ENCODE measurements at places on chromosomes 6 and 20.

DNA sequence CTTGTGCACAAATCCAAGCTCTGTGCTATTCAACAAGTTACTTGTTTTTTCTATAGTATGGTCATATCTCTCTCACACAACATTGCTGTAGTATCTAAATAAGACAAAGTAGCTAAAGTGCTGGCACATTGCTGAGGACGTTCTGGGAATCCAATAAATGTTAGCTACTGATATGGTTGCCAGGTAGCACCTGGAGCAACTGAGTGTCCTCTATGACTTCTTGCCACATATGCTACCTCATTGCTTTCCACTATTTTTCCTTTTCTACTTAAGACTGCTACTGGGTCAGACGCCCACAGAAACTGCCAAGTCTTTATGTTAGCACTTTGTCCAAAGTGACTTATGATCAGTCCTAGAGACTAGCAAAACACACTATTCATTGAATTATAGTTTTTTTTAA is 85.3 kb downstream of the SYCP2 start:
- no peak for DNase-seq

GRCh38 chr6:114839019-114839418 is 496.2 kb upstream of the HS3ST5 start:
- DNase-seq = no peak

GRCh38 chr6:138864343-138864890 is 68.5 kb downstream of the ECT2L start:
- DNase-seq = no peak

DNA sequence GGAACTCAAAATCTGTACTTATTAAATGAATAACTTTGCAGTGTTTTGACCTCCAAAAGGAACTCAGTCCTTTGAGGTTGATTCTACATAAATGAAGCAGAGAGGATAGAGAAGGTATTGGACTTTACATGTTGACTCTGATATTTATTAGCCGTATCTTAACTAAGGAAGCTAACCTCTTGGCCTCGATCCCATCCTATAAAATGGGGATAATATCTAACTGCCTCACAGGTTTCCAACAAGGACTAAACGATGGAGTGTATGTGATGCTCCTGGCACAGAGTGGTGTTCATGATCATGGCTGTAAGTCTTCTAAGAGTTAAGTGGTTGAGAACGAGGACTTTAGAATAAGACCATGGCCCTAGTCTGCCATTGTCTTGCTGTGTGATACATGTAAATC is 24.2 kb upstream of the MAP3K4 start:
- DNase-seq = no peak

DNA sequence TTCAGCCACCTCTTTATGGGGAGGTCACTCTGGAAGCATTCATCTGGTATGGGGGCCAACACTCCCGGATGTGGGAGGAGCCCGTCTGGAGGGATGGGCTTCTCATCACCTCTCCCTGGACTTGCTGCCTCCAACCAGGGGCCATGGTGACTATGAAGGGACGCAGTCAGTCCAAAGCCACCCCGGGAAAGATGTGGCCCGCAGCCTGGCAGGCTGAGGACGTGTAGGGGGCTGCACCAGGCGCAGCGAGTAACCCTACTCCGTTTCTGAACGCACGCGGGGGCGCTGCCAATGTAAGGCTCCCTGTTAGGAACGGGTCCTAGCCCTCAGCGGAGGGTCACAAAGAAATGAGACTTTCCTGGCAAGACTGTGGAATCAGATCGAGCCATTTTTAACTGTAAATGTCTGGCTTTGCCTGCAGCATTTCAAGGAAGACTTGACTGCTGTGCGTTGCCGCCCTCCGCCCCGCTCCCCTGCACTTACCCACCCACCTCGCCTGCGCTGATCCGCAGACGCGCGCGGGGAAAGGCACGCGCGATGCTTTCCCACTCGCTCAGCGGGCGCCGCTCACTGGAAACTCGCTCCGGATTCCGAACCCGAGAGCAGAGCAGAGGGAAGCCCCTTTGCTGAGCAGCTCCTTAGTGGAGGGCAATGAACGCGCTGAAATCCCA is 55.1 kb downstream of the IL20RA start:
- no peak for DNase-seq

DNA sequence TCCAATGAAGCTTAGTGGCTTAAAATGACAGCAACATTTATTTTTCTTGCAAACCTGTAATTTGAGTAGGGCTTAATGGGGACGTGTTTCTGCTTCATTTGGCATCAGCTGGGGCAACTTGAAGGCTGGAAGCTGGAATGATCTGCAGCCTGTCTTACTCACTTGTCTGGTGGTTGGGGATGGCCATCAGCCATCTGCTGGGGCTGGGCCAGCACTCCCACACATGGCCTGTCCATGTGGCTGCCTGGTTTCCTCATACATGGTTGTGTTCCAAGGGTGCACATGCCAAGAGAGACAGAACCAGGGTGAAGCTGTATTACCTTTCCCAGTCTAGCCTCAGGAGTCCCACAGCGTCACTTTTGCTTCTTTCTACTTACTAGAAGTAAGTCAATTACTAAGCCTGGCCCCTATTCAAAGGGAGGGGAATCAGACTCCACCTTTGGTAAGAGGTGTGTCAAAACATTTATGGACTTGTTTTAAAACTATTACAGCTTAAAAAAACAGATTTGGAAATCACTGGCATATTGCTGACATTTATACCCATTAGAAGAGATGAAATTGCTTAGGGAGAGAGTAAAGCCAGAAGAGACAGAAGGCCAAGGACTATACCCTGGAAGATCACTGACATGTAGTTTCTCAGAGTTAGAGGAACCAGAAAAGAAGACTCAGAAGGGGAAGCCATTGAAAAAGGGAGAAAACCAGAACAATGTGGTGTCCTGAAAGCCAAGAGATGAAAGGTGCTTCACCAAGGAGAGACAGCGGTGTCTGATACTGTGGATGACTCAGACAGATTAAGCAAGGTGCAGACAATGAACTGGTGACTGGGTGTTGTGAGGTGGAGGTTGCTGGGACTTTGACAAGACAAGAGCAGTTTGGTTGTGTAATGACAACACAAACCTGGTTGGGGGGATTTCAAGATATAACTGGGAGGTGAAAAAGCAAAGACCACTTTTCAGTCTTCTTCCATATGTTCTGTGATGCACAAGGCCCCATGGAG is 345.2 kb downstream of the GJA1 start:
- DNase-seq = no peak

GRCh38 chr6:80969439-80969838 is 783.0 kb downstream of the TENT5A start:
- no peak for DNase-seq

GRCh38 chr6:4516206-4516605 is 260.0 kb upstream of the CDYL start:
- no peak for DNase-seq

GRCh38 chr6:107959392-107959791 is 1.4 kb upstream of the SEC63 start:
- DNase-seq = no peak

DNA sequence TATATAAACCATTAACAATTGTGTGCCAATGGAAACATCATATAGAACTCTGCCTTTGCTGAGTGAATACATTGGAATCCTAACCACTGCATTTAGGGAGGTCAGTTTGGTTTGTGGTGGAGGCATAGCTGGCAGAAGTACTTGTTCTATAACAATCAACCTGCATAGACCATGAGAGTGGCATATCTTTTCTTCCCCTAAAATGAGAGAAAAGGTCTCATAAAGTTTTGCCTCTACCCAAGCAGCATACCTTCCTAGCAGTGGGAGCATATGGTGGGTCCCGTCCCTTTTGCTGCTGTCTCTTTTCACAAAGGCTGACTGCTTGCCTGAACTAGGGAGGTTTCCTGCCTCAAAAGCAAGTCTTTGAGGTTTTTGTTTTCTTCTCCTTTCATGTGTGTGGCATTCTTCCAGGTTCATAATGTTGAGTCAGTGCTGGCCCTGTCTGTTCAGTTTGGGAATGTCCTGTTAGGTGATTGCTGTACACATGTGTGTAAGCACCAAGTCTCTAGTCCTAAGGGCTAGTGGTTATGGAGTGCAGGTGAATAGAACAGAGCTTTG is 61.2 kb upstream of the SUPT3H start:
- DNase-seq = no peak

DNA sequence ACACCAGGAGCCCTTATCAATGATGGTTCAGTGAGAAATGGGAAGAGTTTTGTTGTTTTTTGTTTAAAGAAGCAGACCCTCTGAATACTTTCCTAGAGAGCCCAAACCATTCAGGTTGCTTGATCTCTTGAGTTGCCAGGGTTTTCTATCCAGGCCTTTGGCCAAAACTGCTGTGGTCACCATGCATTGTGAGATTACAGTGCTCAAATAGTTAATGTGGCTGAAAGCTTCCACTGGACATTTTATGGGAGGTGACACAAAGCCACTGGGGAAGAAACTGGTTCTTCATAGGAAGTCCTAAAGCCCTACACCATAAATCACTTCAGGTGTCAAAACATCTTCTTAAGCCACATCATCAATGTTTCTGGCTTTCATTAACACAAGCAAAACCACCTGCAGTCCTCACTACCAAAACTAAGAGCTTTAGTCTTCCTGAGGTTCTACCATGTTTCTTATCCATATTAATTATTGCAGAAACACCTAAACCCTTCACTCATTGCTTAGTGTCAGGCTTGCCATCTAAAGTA is 101.6 kb downstream of the IBTK start:
- DNase-seq = no peak

DNA sequence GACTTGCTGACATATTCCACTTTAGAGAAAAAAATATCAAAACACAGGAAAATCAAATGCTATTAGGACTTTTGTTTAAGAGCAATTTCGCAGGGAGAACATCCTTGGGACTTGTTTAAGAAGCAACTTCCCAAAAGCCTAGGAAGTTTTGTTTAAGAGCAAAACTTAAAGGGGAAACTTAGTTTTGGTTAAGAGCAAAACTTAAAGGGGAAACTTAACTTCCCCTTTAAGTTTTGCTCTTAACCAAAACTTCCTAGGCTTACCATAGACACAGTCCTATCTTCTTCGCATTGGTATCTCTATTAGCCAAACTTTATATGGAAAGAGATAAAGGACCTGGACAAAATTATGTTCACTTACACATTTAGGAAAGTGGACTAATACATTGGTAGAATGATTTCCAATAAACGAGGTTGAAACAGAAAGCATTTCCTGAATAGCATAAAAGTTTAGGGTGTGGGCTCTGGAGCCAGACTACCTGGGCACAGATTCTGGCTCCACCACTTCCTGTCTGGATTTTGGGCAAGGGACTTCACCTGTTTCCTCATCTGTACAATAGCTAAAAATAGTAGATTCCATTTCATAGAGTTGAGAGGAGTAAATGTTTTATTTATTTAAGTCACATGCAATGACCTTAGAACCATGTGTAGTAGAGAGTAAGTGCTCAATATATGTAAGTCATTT is 15.7 kb downstream of the PAQR8 start:
- DNase-seq = no peak

GRCh38 chr20:4511776-4512175 is 209.9 kb upstream of the PRND start:
- no peak for DNase-seq

- no peak for DNase-seq
Observed at GRCh38 chr6:44224029-44224964, 902 bp downstream of the SLC29A1 start.

GRCh38 chr6:340186-340955 is 48.1 kb downstream of the DUSP22 start:
- DNase-seq = no peak

DNA sequence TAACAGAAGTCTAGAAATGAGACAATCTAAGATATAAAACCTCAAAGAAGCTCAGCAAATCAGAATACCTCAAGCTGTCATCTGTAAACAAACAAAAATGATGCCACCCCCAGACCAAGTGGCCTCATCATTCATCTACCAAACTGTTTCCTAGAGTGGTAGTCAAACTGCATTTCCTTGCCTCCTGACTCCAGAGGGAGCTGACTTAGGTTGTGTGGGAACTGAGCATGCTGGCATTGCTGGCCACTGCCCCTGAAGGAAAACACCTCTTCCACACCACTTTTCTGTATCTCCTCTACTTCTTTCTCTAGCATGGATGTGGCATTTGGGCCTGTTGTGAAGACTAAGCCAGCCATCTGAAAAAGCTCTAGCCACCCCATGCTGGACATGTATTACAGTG is 56.3 kb downstream of the ZHX3 start:
- DNase-seq = no peak

- DNase-seq = no peak
Observed at GRCh38 chr6:141541581-141542324, 591.0 kb upstream of the GJE1 start.

DNA sequence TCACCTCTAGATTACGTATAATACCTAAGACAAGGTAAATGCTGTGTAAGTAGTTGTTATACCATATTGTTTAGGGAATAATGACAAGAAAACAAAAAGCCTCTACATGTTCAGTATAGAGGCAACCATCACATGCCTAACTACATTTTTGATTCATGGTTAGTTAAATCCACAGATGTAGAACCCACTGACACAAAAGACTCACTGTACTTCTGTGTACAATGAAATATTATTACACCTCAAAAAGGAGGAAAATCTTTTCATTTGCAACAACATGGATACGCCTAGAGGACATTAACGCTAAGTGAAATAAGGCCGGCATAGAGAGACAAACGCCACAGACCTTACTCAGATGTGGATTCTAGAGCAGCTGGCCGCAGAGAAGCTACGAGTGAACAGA is 50.5 kb downstream of the NINL start:
- DNase-seq = no peak

DNA sequence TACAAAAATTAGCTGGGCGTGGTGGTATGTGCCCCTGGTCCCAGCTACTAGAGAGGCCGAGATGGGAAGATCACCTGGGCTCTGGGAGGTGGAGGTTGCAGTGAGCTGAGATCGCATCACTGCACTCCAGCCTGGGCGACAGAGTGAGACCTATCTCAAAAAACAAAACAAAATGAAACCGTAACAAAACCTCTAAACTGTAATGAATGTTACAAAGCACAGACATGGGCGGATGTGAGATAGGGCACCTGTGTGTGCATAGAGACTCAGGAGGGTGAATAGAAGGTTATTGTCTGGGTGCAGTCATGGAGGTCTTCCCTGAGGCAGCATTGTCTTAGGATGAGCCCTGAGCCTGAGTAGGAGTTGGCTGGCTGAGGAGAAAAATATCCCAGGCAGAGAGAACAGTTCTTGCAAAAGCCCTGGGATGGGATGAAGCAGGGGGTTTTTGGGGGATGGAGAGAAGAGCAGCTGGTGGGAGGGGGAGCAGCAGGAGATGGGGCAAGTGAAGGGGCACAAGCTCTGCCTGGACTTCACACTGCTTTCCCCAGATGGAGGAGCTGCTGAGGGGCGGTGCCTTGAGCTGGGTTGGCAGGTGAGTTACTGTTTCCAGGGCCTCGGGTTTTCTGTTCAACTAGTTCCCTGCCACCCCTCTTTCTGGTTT is 5.2 kb downstream of the BCAS4 start:
- no peak for DNase-seq

DNA sequence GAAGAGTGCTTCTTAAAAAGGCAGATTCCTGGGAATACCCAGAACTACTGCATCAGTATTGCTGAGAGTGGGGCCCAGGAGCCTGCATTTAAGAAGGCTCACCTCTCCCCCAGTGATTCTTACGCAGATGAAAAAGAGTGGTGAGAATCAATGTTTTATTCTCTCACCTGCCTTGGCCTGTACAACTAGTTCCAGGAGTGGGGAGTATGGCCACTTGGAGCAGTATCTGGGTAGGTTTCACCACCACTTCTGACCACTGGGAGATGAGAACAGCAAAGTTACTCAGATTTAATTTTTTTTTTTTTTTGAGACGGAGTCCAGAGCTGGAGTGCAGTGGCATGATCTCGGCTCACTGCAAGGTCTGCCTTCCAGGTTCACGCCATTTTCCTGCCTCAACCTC is 16.9 kb downstream of the CAP2 start:
- no peak for DNase-seq
